Heart left ventricle (tissue), 16 donors: ENCODE measurements at places on chromosomes 2 and 18. TPM values are rescaled to one million over a fixed set of nuclear protein-coding genes. Genes with fewer than 3 reads are reported as not detected.

RNF144A gene
- total RNA-seq: 27.2 TPM

DNA sequence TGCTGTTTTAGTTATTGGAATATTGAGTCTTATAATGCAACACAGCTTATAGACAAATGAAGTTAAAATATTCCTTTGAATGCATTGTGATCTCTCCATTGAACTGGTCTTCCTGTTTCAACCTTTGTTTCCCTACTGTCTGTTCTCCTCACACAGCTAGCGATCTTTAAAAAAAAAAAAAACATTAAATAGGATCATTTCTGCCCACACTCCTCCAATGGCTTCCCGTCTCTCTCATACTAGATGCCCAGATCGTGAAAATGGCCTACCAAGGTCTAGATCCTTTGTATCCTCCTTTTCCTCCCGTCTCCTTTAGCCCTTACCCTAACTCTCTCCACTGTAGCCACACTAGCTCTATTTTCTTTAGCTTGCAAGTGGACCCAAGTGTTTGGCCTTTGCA is 2.4 kb downstream of the FAM171B start:
- H3K4me1 ChIP-seq: peaks cover 5% of the 10 kb centered on the region
- DNase-seq: no peak
- no peaks in the 10 kb centered on the region for H3K27me3 ChIP-seq
- H3K36me3 ChIP-seq: no peaks in the 10 kb centered on the region

C2orf66 gene
- total RNA-seq: not detected

DNA sequence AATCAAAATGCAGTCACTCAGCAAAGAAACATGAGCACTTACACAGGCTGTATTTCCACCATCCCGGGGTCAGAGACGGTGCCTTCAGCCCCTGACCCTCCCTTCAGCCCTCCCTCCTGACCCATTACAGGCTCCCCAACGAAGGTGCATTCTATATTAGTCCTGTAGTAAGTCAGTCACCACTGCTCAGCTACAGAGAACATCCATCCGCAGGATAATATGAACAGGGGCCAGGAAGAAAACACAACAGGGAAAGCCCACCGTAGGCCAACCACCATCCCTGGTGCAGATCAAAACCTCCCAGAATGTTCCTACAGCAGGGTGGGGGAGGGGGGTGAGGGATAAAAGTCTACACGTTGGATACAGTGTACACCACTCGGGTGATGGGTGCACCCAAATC is 15.1 kb downstream of the PXDN start:
- H3K27ac ChIP-seq: no peak overlapping the region
- DNase-seq: no peak
- no peaks in the 10 kb centered on the region for H3K36me3 ChIP-seq
- H3K4me1 ChIP-seq: peaks cover 18% of the 10 kb centered on the region
- H3K27me3 ChIP-seq: no peaks in the 10 kb centered on the region

- no peak overlapping the region for H3K4me3 ChIP-seq
- H3K4me1 ChIP-seq: peaks cover 20% of the 10 kb centered on the region
- H3K27ac ChIP-seq: no peak overlapping the region
Observed at GRCh38 chr2:127508631-127509034, 17.7 kb downstream of the IWS1 start.

- H3K36me3 ChIP-seq: no peaks in the 10 kb centered on the region
- peaks cover 24% of the 10 kb centered on the region for H3K4me1 ChIP-seq
- H3K27me3 ChIP-seq: no peaks in the 10 kb centered on the region
- H3K27ac ChIP-seq: no peak overlapping the region
- no peak overlapping the region for H3K4me3 ChIP-seq
- no peak for DNase-seq
Observed at GRCh38 chr2:222754324-222754930, 83.0 kb downstream of the MOGAT1 start.

GRCh38 chr2:74391209-74391579 is 11.1 kb upstream of the DCTN1 start:
- H3K27me3 ChIP-seq: no peaks in the 10 kb centered on the region
- H3K4me3 ChIP-seq: peak overlapping the region; percentile 91
- peaks cover 28% of the 10 kb centered on the region for H3K4me1 ChIP-seq
- no peak for DNase-seq
- H3K36me3 ChIP-seq: no peaks in the 10 kb centered on the region
- peak overlapping the region; percentile 97 for H3K27ac ChIP-seq

AP1S3 gene
- total RNA-seq: 3.4 TPM

FHOD3 gene
- total RNA-seq: 290 TPM

GRCh38 chr2:25617948-25618646 is 55.3 kb downstream of the DTNB start:
- peaks cover 13% of the 10 kb centered on the region for H3K4me1 ChIP-seq
- no peaks in the 10 kb centered on the region for H3K36me3 ChIP-seq
- H3K4me3 ChIP-seq: no peak overlapping the region
- no peak for DNase-seq
- H3K27ac ChIP-seq: peak overlapping the region; percentile 42

DNA sequence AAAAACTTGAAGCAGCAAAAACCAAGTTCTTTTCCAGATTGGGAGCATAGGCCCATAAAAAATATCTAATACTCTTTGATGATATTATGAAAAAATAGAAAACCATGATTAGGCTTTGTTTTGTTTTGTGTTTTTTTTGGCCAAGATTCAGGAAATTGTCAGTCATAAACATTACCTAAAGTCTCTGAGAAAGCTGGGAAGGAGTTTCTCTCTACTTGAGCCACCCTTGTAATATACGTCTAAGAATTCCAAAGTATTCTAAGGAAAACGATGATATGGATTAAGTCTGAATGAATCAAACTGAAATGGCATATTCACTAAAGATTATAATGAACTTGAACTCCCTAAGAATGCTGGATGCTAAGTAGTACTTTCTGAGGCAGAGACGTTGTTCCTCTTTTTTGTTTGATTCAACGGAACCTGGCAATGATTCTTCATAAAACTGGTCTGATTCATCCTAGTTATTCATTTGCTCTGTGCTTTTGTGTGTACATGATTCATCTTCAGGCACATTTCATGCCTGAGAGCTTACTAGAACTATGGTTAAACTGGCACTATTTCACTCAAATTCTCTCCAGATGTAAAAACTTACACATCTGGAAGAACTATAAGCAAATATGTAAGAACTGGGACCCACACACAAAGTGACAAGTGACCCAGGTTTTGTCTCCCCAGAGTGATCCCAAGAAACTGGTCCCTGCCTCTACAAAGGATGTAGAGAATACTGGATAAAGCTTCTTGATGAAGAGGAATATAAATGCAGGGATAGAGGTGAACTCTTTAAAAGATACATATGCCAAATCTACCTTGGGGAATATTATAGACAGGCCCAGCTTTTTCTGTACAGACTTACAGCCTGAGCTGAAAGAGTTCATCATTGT is 159.7 kb downstream of the DOCK10 start:
- no peaks in the 10 kb centered on the region for H3K36me3 ChIP-seq
- no peak for DNase-seq
- H3K27me3 ChIP-seq: no peaks in the 10 kb centered on the region
- no peaks in the 10 kb centered on the region for H3K4me1 ChIP-seq
- no peak overlapping the region for H3K27ac ChIP-seq

DNA sequence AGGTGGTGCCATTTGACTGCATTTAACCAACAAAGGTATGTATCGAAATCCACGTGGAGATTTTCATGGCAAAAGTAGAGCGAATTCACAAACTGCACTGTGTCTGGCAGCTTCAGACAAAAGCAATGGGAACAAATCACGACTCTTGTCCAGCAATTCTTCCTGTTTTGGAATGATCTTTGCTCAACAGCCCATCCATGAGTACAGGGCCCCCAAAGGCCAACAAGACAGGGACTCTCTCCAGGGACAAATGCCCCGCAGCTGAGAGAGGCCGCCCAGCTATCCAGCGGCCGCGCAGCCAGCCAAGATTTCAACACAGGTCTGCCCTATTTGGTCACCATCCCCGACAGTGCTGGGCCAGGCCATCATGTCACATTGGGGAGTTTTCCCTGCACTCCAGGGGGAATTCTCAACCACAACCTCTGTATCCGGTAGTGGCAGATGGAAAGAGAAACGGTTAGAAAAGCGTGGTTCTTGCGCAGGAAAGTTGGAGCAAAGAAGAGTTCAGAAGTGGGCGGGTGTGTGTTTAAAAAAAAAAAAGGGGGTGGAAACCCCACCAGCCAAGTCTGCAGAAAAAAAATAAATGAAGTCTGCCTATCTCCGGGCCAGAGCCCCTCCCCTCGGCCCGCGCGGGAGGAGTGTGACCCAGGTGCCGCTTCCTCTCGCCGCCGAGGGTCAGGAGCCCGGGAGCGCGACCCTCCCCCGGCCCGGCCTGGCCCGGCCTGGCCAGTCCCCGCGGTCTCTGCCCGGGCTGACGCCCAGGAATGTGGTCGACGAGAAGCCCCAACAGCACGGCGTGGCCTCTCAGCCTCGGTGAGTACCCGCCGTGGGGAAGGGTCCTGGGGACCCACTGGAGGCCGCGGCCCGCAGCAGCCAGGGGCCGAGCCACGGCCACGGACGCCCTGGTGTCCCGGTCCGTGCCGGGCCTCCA is at the start of gene GYPC:
Gene GYPC (plus strand): TSS at position 659 of the 931 bp plus-strand sequence. CDS start 106 bp downstream, at position 765.
- H3K36me3 ChIP-seq: no peaks in the 10 kb centered on the region
- H3K27me3 ChIP-seq: no peaks in the 10 kb centered on the region
- peak within 1 kb of the TSS; percentile 77 for H3K4me3 ChIP-seq
- H3K27ac ChIP-seq: peak within 1 kb of the TSS; percentile 99
- DNase-seq: peak; percentile 89

DNA sequence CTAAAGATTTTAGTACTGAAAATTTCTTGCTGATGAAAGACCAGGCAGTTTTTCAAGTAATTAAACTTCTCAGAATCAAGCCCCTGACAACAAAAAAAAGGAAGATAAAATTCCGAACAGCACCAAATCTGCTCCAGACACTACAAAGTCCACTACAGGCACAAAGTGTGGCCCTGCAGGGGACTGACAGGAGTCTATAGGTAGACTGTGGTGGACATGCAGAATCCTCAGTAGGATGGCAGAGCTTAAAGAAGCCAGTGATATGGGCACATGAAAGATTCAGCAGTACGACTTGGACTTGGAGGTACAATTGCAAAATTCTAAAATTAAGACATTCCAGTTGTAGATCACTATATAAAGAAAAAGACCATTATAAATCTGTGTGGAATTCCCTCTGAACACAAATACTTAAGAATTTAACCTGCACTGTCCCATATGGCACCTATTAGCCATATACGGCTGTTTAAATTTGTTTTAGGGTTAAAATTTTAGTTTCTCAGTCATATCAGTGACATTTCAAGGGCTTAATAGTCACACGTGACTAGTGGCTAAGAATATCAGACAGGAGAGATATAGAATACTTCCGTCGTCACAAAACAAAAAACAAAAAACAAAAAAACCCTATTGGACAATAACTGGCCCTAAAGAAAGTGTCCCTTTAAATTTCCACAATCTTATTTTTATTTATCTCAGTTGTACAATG is 32.0 kb downstream of the SFT2D3 start:
- no peak for DNase-seq
- H3K27ac ChIP-seq: peak overlapping the region; percentile 59
- H3K27me3 ChIP-seq: no peaks in the 10 kb centered on the region
- peaks cover 25% of the 10 kb centered on the region for H3K4me1 ChIP-seq
- peak overlapping the region; percentile 33 for H3K4me3 ChIP-seq

REG3A gene
- not detected for total RNA-seq

GRCh38 chr2:47629501-47630460 is 153.2 kb upstream of the MSH6 start:
- no peaks in the 10 kb centered on the region for H3K27me3 ChIP-seq
- no peaks in the 10 kb centered on the region for H3K4me1 ChIP-seq
- no peaks in the 10 kb centered on the region for H3K36me3 ChIP-seq
- H3K4me3 ChIP-seq: no peak overlapping the region
- no peak for DNase-seq
- no peak overlapping the region for H3K27ac ChIP-seq

GRCh38 chr2:138757384-138757783 is 22.8 kb downstream of the NXPH2 start:
- no peaks in the 10 kb centered on the region for H3K4me1 ChIP-seq
- no peaks in the 10 kb centered on the region for H3K27me3 ChIP-seq
- no peak overlapping the region for H3K27ac ChIP-seq
- H3K4me3 ChIP-seq: no peak overlapping the region
- H3K36me3 ChIP-seq: no peaks in the 10 kb centered on the region

KCNE4 gene
- 1.6 TPM for total RNA-seq
